Panc1 (cell line): ENCODE measurements at places on chromosomes 13 and 19.
A peak's percentile ranks its signal among the peaks of the same experiment; 100 is the strongest.

DNA sequence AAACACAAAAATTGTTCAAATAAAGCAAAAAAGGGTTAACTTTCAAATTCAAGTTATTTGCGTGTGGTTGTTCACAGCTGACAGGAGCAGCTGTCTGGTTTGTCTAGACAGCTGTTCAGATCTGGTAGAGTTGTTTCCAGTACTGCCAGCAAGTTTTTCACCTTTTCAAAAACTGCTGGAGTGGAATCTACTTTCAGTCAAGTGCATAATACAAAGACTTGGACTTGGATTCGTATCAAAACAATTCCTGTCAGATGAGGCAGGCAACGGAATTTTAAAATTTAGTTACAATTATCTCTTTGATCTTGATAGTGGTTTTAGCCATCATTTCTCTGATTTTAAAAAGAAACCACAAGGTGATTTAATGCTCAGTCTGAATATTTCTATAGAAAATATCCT lies 51.7 kb upstream of the EEF1AKMT1 start:
- DNase-seq = no peak
- no peaks in the 10 kb centered on the region for H3K27me3 ChIP-seq
- H3K4me1 ChIP-seq = no peaks in the 10 kb centered on the region

DNA sequence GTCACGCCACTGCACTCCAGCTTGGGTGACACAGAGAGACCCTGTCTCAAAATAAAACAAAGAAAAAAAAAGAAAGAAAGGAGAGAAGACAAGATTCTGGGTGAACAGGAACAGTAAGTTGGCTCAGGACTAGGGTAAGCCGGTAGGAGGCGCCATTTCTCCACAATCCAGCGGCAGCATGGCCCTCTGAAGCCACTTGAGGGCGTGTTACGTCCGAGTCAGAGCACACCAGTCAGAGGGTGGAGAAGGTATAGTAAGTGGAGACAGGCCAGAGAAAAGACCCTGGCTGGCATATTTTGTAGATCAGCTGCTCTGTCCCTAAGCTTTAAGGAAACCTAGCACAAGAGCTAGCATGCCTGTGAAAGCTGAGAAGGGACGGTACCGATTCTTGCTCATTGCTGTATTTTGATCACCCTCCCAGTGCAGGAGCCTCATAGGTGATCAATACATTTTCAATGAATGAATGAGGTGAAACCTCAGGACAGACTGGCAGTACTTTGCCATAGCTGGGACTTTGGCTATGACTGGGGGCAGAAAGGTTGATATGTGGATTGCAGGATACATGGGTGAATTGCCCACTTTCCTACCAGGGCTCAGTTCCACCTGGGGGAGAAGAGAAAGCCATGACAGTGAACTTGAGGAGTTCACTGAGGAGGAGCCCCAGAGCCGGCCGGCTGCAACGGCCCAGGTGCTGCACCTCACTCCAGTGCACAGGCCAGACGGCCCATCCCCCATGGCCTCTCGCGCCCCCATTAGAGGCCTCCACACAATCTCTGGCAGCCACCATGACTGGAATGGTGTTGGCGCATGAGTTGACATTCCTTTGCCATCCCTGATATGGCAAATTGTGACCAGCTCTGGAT lies 23.5 kb downstream of the POU2F2 start:
- DNase-seq = peak; percentile 78
- H3K4me3 ChIP-seq = no peak overlapping the region
- H3K36me3 ChIP-seq = no peaks in the 10 kb centered on the region
- no peak overlapping the region for H3K27ac ChIP-seq

DNA sequence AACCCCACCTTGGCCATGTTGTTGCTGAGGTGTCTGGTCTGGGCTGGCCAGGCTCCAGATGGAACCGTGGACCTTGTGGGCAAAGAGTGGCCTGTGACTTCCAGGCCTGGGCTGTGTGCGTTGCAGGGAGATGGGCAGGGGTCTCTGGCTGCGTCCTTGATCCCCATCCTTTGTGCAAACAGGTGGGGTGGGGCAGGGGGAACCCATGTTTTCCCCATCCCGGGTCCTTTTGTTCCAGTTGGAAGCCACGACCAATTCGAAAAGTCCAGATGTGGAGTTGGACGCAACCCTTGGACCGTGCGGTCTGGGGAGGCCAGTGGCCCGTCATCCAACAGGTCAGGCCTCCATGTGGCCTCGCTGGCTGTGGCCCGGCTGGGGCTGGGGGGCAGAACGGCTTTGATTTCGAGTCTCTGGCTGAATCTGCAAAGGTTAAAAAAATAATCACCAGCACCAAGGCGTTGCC lies 13.1 kb upstream of the COMP start:
- H3K36me3 ChIP-seq = no peaks in the 10 kb centered on the region
- no peak for DNase-seq
- H3K4me1 ChIP-seq = no peaks in the 10 kb centered on the region
- H3K27me3 ChIP-seq = no peaks in the 10 kb centered on the region
- no peak overlapping the region for H3K27ac ChIP-seq
- H3K4me3 ChIP-seq = no peak overlapping the region

DNA sequence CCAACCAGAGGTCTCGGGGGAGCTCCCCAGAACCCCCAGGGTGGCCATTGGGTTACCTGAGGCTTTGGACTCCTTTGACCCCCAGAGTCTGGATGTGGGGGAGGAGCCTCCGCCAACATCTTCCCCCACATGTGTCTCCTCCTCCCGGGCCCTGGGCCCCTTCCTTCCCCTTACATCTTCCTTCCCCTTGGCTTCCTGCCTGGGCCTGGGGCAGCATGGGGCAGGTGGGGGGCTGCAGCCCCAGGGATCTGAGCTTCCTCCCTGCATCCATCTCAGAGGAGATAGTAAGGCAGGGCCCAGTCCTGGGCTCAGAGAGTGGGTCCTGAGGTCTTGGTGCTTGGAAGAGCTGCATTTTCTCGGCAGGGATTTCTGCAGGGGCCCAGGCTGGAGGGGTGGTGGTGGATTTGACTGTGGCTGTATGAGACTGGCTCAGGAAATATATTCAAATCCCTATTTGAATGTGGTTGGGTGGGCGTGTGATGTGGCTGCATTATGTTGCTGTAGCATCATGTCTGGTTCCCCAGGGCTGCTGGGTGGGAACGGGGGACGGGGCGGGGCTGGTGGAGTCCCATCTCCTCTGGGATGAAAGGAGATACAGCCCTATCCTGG lies 919 bp downstream of the VAV1 start:
- no peak for DNase-seq
- no peaks in the 10 kb centered on the region for H3K36me3 ChIP-seq
- no peaks in the 10 kb centered on the region for H3K4me1 ChIP-seq
- H3K27ac ChIP-seq = no peak overlapping the region

DNA sequence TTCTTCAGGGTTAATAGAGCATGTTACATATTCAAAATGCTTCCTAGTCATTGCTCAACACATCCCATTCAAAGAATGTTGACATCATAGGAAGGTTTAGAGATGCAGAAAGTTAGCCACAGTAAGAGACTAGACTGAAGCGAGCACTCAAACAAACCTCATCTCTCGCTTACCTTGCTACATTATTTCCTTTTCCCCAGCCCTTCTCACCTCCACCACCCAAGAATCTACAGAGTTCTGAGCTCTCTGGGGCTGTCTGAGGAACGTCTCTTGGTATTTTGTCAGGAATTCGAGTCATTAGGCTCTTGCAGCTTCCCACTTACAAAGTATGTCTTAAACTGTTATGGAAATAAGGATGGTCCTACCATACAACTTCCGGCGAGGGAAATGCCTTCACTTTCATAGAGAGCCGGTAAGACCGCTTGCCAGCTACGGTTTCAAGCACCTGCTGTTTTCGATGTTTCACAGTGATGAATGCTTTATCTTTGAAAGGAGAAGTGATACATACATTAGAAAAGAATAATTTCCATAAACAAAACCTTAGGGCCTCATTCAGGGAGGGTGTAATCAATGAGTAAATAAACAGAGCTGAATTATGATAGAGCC lies 65.1 kb downstream of the FLT1 start:
- H3K36me3 ChIP-seq = no peaks in the 10 kb centered on the region
- H3K4me1 ChIP-seq = no peaks in the 10 kb centered on the region
- no peak overlapping the region for H3K27ac ChIP-seq
- H3K27me3 ChIP-seq = peaks cover 7% of the 10 kb centered on the region

DNA sequence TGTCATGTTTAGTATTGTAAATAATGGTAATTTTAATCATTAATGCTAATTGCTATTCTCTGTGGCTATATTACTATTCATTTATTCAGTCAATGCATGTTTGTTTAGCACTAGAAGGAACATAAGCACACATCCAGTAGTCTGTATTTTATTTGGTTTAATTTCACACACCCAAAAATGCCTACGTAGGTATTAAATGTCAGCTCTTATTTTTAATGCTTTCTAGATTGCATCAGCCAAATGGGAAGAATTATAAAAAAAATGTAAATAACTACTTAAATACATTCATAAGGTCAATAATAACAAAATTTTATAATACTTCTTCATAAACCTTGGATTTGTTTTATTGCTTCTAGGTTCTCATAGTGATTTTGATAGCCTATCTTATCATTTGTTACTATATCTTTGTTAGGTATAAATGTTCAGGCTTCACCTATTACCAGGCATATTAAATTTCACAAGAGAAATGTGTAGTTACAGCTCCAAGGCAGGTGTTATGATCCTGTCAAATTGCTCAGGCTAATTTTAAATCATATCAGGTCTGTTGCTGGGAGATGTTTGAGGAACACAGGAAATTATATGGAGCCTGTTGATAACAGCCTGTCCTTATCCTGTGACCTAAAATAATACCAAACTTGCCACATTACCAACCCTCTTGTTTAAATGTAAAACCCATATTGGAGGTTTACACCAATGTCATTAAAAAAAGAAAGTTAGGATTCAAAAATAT lies 34.4 kb downstream of the ITGBL1 start:
- no peak for DNase-seq
- H3K27me3 ChIP-seq = no peaks in the 10 kb centered on the region
- no peaks in the 10 kb centered on the region for H3K36me3 ChIP-seq
- H3K27ac ChIP-seq = no peak overlapping the region

DNA sequence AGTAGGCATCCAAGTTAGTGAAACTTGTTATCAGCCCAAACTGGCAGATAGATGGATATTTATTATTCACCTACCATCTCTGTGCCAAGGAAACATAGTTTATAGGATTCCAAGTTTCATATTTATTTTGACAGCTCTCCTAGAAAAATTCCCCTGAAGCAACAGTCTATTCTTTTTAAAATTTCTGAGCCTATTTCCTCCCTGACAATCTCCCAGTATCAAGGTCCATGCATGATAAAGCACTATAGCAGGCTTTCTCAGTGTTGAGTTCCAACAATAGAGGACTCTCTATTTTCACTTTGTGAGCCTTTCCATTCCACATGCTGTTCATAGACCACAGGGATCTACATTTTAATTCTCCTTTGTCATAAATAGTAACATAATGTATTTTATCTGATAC lies 312.6 kb downstream of the SLITRK6 start:
- no peak overlapping the region for H3K27ac ChIP-seq
- no peaks in the 10 kb centered on the region for H3K4me1 ChIP-seq
- no peak for DNase-seq
- H3K27me3 ChIP-seq = no peaks in the 10 kb centered on the region
- H3K4me3 ChIP-seq = no peak overlapping the region

DNA sequence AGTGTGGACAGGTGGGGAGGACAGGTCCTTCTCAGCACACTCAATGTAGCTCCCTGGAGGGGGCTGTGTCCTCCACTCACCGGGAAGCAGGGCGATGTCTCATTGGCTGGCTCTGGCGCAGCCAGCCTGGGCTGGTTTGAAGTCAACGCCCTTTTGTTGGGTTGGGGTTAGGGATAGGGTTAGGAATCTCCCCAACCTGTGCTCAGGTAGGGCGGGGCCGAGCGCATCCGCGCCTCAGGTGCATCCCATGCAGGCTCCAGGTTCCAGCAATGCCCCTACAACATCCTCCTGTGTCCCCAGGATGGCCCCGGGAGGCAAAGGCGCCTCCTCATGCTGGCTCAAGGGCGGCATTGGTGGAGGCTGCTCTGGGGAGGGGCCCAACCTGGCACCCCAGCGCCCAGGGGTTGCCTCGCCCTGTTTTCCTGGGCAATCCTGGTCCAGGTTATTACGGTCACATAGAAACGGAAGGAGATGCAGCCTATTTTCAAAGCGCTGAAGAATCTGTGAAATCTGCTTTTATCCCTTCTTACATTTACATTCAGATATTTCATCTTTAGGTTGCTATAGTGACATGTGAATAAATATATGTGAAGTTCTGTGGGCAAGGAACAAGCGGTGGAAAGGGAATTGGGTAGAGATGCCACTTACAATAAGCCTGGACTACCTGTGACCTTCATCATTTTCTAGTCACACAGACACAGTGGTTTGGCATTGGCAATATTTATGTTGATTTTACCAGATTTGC lies 74.3 kb downstream of the TM9SF2 start:
- H3K36me3 ChIP-seq = no peaks in the 10 kb centered on the region
- H3K4me3 ChIP-seq = no peak overlapping the region
- no peak for DNase-seq
- no peaks in the 10 kb centered on the region for H3K27me3 ChIP-seq
- H3K27ac ChIP-seq = no peak overlapping the region

- H3K27ac ChIP-seq = no peak overlapping the region
- no peaks in the 10 kb centered on the region for H3K4me1 ChIP-seq
- no peak for DNase-seq
These were observed 219.0 kb downstream of the MZT1 start for GRCh38 chr13:72508392-72508791.

GRCh38 chr13:78326633-78327032 lies 276.7 kb downstream of the POU4F1 start:
- H3K4me3 ChIP-seq = no peak overlapping the region
- H3K36me3 ChIP-seq = no peaks in the 10 kb centered on the region
- no peak for DNase-seq
- H3K4me1 ChIP-seq = no peaks in the 10 kb centered on the region

GRCh38 chr19:279231-279630 lies 12.0 kb downstream of the PLPP2 start:
- H3K36me3 ChIP-seq = 0 out of 2 replicates have a peak, but pooled peaks cover 2% of the 10 kb centered on the region
- no peaks in the 10 kb centered on the region for H3K4me1 ChIP-seq
- H3K27ac ChIP-seq = no peak overlapping the region

DNA sequence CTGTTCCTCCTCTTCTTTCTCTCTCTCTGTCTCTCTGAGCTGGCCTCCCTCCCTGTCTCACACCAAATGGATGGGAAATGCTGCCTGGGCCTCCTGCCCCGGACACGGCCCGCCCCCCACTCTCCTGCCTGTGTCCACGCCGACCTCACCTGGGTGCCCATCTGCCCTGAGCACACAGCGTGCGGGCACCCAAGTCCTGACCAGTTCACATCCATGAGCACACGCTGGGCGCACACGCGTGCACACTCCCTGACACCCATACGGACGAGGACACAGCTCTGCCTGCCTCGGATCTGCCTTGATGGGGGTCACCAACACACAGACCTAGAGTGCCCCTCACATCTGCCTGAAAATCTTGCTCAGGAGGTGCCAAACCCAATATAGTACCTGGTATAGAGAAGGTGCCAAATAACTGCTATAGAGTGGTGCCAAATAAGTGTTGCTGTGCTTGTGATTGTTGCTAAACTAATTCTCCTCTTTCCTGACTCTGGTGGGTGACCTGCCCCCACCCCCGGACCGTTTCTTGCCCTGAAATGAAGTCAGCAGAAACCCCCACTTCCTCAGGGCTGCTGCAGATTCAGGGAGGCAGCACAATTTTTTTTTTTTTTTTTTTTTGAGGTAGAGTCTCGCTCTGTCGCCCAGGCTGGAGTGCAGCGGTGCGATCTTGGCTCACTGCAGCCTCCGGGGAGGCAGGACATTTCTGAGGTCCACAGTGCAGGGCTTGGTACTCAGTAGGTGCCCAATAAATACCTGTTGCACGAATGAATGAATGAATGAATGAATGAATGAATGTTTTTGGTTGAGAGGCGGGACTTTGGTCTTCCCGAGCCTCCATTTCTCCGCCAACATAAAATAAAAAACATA lies 4.6 kb downstream of the NFIC start:
- DNase-seq = no peak
- H3K27ac ChIP-seq = peak overlapping the region; percentile 90
- no peaks in the 10 kb centered on the region for H3K36me3 ChIP-seq
